Smooth muscle cell of bladder (primary cell): ENCODE measurements at places on chromosomes 4 and X. TPM values are rescaled to one million over a fixed set of nuclear protein-coding genes. Genes with fewer than 3 reads are reported as not detected.

GJB1 gene
- total RNA-seq = not detected in 2 replicates

NUDT10 gene
- 1.5 and 1.6 TPM in 2 replicates for total RNA-seq

PIR gene
- total RNA-seq = 26.7 and 32.0 TPM in 2 replicates

SLC10A4 gene
- 0.09 TPM in 1 of 2 replicates, not detected in the other for total RNA-seq

DAPP1 gene
- total RNA-seq = 0.09 TPM in 1 of 2 replicates, not detected in the other

APLN gene
- 0.43 and 4.3 TPM in 2 replicates for total RNA-seq

BEND4 gene
- total RNA-seq = 0.09 TPM in 1 of 2 replicates, not detected in the other

SLC49A3 gene
- total RNA-seq = 2.7 and 4.8 TPM in 2 replicates

S100P gene
- total RNA-seq = 0.18 and 1.6 TPM in 2 replicates

USP17L24 gene
- total RNA-seq = not detected in 2 replicates

CDS1 gene
- total RNA-seq = 0.28 and 0.43 TPM in 2 replicates

PPP4R3C gene
- not detected in 2 replicates for total RNA-seq

OR13H1 gene
- total RNA-seq = not detected in 2 replicates

F8A3 gene
- 0.55 and 1.3 TPM in 2 replicates for total RNA-seq

ITGB1BP2 gene
- 0.85 and 3.6 TPM in 2 replicates for total RNA-seq

FANCB gene
- total RNA-seq = 4.4 and 4.6 TPM in 2 replicates
